Tongue (tissue), 3 donors: ENCODE measurements at places on chromosomes 6 and 20.

DNA sequence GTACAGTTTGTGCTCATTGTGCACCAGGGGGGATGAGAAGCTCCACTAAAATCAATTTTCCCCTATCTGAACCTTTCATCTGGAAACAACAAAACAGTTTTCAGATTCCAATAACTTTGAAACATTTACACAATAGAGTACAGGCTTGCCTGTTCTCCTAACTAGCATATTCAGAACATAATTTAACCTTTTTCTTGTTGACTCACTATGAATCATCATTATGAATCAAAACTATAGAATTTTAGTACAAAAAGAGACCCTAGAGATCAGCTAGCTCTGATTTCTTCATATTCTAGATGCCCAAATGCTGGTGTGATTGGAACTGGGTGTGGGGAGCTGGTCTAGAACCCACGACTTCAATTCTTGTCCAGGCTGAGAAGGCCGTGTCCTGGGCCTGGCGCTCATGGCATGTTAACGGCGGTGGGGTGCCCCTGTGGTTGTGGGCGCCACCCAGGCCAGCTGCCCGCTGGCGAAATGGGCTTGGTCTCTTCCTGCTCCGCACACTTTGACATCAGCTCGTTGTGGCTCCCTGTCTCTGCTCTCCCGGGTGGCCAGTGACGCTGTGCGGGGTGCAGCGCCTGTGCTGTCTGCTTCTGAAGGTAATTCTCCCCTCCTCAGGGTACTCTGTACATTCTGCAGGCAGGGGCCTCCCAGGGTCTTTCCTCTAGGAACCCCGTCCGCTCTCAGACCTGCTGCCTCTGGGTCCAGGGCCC, 29.9 kb upstream of the AGPAT4 start:
- no peak for DNase-seq

DNA sequence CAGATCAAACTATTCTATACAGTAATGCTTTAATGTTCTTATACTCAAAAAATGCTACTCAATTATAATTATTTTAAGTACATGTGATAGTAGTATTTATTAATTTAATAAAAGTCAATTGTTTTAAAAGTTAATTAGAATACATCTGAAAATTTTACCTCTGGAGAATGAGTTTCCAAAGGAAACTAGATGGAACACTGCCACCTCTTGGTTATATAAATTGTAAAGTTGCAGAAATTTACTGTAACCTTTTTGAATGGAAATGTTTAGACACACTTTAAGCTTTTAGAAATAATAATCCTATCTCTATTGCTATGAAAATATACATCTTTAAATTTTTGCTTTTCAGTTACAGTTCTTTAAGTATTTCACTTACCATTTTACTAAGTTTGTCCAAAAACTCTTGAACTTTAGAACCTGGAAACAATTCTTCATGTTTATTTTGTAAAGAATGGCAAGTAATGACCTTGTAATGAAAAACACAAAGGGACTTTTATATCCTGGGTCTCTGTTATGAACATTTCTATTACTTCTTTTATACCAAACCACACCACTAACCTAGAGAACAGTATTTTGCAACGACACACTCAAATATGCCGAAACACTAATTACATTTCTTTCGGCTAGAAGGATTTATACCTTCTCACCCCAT, 10.9 kb upstream of the BMP5 start:
- peak; percentile 64 for DNase-seq

DNA sequence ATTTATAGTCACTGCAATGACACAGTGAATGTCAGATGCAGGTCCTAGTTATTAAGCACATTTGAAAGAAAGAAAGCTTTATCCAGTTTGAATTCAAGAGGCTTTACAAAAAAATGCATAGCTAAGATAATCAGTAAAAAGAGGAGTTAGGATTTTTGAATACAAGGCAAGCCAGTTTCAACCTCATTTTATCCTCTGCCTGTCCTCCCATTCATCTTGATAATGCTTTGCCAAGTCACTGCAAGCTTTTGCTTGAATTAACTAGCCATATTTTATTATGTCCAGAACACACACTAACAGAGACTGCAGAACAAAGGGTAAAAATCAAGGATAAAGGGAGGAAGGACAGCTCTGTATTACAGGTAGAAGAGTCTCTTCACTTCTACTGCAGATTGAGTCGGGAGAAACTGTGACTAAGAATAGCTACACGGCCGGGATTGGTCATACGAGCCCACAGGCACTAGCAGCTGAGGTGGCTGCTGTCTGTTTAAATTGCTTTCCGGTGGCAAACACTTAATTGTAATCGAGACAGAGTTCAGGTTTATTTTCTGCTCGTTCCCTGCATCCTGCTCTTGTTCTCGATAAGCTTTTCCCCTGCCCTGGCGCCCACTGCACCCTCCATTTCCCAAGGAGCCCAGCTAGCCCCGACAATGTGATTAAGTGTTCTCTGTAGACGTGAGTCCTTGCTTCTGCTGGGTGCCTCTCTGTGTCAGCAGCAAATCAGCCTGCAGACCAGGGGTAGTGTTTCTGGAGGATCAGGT, 30.5 kb upstream of the AKAP12 start:
- DNase-seq, result peak; percentile 60

DNA sequence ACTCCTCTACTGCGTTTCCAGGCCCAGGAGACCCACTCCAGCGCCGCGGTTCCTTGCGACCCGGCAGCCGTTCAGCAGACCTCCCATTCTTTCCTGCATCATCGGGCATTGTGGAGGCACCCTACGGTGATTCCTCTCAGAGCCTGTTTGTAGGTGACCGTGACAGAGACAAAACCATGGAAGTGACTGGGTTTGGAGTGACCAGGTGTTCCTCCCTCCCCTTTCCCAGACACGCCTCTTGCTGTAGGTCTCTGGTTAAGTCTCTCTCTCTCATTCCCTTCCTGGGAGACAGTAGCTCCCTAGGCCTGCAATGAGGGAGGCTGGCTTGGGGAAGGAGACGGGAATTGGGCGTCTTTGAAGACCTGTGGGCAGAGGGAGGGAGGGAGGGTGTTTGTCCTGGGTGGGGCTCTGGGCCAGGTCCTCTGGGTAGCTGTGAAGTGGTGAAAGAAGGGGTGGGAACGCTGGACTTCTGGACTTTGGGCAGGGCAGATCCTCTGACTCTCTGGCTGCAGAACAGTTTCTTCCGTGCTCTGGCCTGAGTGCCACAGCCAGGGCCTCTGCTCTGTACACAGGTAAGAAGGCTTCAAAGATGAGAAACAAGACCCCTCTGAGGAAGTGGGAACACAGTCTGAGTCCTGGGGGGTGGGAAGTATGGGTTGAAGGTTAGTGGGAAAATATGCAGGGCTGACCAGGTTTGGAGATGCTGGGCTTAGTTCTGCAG, 763 bp downstream of the KLC4 start:
- DNase-seq, result no peak

GRCh38 chr20:8454137-8454712, 322.2 kb downstream of the PLCB1 start:
- peak; percentile 16 for DNase-seq

DNA sequence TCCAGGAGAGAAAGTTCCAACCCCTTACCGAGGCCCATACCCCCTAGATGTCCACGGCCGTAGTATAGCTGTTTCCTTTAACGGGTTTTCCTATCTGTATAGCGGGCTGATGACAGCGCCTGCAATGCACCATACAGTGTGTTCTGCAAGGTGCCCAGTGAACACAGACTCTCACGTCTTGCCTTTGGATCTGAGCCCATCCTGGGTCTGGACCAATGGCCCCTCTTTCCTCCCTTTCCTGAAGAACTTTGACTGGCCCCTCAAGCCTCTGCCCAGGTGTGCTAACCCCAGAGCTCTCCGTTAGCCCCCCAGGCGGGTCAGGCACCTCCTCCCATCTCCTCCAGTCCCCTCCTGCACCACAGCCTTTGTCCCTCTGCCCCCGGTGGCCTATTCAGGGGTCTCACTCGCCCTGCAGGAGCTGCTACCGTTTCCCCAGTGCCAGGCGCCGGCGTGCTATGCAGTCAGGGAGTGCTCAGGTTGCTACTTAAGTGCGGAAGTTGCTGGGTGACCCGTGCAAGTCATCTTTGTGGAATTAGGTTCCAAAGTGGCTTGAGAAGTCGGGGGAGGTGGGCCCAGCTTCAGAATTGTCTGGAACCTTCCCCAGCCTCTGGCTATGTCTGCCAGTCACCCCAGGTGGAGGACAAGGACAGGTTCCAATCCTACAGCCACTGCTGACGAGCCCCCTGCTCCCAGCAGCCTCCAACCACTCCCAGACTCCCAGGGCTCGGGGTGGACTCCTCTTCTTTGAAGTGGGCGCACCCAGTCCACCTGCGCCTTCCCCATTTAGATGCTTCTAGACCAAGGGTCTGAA, 35.0 kb upstream of the ZBP1 start:
- DNase-seq, result no peak

DNA sequence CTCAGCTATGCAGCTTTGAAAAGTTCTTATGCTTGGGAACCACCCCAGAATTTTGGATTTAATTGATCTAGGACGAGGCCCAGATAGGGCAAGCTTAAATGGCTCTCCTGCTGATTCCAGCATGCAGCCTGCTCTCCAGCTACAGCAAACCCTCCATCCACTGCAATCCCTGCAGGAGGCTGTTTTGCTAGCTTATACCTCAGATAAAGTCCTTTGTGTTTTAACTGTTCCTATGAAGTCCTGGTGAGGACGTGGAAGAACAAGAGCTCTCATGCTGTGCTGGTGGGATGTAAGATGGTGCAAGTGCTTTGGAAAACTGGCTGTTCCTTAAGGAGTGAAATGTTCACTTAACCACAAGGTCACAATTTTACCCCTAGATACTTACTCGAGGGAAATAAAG, 25.5 kb upstream of the NXT1 start:
- no peak for DNase-seq

- no peak for DNase-seq
These were observed 36.1 kb upstream of the NKX2-4 start for GRCh38 chr20:21433329-21433890.

- no peak for DNase-seq
These were observed 9.7 kb downstream of the MSH5 start for GRCh38 chr6:31749301-31750036.

DNA sequence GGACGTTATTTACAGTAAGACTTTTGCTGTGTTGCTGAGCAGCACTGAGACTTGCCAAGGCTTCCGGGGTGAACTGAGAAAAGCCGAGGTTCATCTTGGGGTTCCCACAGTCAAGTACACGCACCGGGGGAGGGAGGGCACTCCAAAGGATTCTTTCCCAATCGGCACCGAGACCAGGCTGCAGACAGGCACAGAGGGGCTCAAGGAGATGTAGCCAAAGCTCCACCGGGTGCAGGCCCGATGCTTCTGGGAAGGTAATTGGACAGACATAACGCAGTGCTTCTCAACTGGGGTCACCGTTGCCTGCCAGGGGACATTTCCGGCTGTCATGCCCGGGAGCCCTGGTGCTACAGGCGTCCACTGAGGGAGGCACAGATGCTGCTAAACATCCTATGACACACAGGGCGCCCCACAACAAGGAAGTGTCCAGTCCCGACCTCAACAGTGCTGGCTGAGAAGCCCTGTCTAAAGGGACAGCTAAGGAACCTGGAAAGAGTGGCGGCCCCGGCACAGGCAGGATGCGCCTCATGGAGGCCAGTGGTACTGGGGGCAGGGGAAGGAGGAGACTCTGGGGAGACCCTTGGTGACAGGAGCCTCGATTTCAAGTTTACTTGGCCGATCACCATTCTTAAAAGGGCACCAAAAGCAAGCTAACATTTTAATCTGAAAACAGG, 92.9 kb downstream of the RAMACL start:
- no peak for DNase-seq

GRCh38 chr6:99613705-99614429, 7.2 kb downstream of the PRDM13 start:
- no peak for DNase-seq

GRCh38 chr6:25703005-25703404, 51.0 kb downstream of the SCGN start:
- no peak for DNase-seq
